ENCODE measurements at places on chromosomes 11 and 22.

DNA sequence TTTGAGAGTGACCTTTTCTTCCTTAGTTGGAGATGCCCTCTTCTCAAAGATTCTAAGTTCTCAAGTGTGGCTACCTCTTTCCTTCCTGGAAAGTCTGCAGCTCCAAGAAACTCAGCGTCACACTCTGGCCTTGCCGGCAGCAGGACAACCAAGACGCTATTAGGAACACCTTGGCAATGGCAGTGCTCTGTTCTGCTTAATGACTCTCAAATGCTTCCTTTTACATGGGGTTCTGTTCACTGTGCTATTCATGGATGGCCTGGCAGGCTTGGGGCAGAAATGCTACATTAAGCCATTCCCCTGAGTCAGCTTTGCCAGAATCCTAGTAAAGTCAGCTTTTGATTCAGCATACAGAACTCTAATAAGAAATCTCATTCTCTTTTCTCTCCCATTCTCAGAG lies 25.9 kb downstream of the LARGE2 start:
- no peak for DNase-seq

DNA sequence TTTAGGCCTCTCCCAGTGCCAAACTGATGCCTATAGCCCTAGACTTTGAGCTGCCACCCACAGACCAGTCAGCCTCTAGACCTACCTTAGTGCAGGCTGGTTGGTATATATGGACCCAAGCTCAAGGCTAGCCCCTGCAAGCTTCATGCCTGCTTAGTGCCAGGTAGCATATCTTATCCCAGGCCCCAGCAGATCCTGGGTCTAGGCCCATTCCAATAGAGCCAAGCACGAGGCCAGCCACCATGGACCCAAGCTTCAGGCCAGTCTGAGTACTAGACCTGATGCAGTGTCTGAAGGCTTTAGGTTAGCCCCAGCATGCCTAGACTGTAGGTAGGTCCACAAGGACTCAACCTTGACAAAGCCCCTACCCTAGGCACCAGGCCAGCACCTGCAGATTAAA lies 1081.7 kb downstream of the JRKL start:
- DNase-seq = no peak

DNA sequence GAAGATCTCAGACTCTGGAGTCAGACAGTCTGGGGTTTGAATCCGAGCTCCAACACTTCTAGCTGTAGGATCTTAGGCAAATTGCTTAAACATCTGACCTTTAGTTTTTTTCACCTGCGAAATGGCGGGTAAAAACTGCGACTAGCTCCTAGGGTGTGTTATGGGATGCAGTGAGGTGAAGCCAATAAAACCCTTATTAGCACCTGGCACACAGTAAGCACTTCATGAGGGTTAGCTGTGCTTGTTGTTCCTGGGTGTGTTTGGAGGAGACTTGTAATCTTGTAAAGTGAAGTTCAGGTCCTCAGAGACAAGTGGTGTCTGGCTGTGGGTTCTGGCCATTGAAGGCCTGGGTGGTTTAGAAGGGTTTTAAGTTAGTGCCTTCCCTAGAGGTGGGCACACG lies 68.9 kb downstream of the ZBTB16 start:
- DNase-seq = no peak

DNA sequence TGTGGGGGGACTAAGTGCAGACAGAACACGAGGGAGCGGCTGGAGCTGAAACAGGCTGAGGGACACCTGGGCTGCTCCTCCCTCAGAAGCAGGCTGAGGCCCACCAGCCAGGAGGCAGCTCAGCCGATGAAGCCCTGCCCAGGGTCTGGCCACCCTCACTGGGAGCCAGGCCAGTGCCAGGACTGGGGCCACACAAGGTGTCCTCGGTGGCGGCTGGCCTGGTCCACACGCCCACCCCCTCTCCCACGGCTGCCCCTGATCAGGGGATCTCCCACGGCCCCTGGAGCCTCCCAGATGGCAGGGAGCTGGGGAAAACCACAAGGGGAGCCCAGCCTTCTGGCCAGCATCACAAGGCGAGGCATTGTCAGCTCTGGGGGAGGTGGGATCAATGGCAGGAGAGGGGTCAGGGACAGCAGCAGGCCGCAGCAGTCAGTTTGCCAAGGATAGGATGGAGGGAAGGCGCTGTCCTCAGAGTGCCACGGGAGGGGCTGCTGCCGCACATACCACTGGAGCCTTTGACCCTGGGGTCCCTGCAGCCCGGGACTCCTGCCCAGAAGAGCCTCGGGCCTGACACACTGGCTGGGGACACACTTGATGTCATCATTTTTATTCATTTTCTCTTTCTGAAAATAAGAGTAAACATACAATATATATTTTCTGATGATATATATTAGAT lies 11.7 kb upstream of the RASL10A start:
- DNase-seq = no peak

DNA sequence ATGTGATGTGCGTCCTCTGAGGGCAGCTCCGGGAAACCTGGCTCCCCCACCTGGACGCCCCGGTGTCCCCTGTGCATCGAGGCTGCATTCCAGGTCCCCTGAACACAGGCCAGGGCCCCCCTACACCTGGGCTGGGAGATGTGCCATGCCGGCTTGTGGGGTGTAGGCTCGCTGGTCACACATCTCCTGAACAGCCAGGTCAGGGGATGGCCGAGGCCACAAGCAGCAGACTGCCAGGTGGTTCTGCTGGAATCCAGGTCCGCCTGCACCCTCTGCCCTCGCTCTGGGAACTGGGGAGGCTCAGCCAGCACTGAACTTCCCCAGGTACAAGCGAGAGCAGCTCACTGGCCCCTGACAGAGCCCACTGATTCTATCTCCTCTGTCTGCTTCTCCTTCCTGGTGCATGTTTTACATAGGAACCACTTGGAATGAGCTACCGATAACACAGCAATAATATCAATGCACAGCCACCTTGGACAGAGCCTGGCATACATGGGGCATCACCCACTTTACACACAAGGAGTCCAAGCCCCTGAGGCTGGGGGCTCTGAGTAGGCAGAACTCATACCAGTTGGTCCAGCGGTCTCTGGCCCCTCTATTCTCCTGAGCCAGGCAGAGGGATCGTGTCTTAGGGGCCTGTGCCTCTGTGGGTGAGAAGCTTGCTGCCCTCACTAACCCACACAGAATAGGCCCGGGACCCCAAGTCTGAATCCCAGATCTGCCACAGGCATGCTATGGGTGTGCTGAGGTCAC lies 46.8 kb downstream of the TBX1 start:
- no peak for DNase-seq

GRCh38 chr22:24482575-24482974 lies 12.6 kb upstream of the UPB1 start:
- peak; percentile 45 for DNase-seq

DNA sequence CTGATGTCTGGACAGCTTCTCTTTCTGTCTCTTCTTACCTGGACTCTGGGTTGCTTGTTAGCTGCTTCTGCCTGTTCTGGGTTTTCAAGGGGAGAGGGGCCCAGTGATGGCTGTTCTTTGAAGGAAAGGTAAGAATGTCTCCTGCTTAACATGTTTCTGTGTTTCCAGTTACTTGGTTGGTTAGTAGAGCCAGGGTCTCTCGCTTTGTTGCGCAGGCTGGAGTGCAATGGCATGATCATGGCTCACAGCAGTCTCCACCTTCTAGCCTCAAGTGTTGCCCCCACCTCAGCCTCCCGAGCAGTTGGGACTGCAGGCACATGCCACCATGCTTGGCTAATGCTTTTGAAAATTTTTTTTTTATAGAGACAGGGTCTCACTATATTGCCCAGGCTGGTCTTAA lies 126.6 kb downstream of the BCR start:
- DNase-seq = no peak

- peak; percentile 74 for DNase-seq
Observed at GRCh38 chr11:5605849-5606248, 9.4 kb downstream of the TRIM6 start.

DNA sequence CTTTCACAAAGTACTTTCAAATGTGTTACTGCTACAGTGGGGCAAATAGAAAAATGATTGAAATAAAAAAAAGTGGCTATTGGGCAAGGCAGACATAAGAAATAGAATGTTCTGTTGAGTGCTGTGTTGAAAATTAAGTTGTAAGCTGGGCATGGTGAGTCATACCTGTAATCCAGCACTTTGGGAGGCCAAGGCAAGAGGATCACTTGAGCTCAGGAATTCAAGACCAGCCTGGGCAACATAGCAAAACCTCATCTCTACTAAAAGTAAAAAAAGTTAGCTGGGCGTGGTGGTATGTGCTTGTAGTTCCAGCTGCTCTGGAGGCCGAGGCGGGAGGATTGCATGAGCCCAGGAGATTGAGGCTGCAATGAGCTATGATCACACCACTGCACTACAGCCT lies 26.9 kb upstream of the LDHA start:
- peak; percentile 6 for DNase-seq

DNA sequence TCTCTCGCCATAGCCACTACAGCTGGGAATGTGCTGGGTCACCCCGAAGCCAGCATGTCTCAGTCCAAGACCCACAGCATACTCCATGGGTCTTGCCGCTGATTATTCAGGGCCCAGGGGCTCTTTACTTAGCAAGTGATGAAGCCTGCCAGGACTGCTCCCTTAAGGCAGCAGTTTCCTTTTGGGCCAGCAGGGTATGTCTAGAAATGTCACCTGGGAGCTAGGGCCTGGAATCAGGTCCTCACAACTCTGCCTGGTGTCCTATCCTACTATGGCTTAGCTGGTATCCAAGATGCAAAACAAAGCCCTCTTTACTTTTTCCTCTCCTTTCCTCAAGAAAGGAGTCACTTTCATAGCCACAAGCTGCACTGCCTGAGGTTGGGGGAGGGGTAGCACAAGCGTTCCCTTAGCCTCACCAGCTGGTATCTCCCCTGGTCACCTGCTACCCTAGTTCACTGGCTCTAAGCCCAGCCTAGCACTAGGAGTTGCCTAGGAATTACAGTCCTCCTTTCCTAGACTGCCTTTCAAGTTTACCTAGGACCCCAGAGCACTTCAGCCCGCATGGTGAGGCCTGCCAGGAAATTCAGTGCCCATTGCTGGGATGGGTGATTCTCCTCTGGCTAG lies 22.6 kb upstream of the NCR3LG1 start:
- DNase-seq = no peak

DNA sequence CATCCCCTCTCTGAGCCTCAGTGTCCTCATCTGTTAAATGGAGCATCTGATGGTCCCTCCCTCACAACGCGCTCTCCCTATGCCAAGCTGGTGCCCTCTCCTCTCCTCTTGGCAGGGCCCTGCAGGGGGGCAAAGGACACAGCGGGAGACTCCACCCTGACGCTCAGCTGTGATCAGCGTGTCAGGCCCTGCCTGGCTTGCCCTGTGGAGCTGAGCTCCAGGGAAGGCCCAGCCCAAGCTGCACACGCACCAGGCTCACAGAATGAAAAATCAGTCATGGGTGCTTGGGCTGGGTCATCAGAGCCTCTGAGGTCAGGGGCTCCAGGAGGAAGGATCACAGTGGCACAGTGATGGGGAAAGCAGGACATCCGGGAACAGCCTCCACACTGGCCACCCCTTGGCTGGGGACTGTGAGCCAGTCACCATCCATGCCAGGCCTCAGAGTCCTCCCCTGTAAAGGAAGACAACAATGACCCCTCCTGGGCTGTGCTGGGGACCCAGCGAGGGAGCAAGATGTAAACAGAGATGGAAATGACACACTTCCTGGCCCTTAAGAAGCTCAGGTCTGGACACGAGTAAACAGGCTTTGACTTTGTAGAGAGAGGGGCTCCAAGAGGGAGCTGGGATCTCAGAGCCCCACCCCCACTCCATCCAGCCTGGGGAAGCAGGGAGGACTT lies 36.6 kb downstream of the RPL3 start:
- no peak for DNase-seq

DNA sequence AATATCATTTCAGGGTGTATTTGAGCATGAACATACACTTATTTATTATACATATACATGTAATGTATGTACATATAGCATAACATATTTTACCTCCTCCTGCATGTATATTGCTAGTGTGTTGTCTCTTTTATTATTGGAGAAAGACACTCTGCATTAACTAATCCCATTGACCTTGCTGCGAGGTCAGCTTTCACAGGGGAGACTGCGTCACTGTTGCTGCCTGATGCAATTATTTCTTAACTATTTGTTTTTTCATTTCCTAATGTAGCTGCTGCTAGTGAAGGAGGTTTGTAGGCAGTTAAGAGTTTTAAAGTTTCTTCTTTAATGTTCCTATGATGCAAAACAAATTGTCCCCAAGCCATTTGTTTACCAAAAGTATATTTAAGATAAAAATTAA lies 185.4 kb upstream of the CNTN5 start:
- peak; percentile 1 for DNase-seq

DNA sequence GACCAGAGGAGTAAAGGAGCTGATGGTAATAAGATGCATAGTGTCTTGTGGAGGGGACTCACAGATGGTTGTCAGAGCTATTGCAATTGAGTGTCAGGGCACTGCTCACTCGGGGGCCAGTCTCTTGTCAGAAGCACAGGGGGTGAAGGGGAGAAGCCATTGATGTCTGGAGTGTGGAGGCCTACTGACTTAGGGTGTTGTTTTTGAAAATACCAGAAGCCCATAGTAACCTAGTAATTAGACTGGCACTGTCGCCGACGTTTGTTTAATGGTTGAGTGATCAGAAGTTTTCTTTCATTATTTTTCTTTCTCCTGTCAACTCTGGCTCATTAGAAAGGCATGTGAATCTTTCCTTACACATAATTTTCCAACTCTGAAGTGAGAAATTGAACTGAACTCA lies 151.6 kb upstream of the TENM4 start:
- DNase-seq = no peak

GRCh38 chr22:49297286-49297870 lies 530.3 kb downstream of the BRD1 start:
- no peak for DNase-seq

GRCh38 chr11:123822032-123822431 lies 15.9 kb upstream of the OR6M1 start:
- DNase-seq = no peak

GRCh38 chr11:45872651-45873356 lies 12.6 kb upstream of the MAPK8IP1 start:
- DNase-seq = peak; percentile 41

GRCh38 chr11:28835317-28835716 lies 727.1 kb downstream of the METTL15 start:
- no peak for DNase-seq

GRCh38 chr11:70409871-70410270 lies 11.5 kb downstream of the CTTN start:
- DNase-seq = no peak

GRCh38 chr11:94305146-94305545 lies 766 bp downstream of the IZUMO1R start:
- no peak for DNase-seq

GRCh38 chr22:26588729-26589366 lies 1.1 kb downstream of the TPST2 start:
- no peak for DNase-seq

DNA sequence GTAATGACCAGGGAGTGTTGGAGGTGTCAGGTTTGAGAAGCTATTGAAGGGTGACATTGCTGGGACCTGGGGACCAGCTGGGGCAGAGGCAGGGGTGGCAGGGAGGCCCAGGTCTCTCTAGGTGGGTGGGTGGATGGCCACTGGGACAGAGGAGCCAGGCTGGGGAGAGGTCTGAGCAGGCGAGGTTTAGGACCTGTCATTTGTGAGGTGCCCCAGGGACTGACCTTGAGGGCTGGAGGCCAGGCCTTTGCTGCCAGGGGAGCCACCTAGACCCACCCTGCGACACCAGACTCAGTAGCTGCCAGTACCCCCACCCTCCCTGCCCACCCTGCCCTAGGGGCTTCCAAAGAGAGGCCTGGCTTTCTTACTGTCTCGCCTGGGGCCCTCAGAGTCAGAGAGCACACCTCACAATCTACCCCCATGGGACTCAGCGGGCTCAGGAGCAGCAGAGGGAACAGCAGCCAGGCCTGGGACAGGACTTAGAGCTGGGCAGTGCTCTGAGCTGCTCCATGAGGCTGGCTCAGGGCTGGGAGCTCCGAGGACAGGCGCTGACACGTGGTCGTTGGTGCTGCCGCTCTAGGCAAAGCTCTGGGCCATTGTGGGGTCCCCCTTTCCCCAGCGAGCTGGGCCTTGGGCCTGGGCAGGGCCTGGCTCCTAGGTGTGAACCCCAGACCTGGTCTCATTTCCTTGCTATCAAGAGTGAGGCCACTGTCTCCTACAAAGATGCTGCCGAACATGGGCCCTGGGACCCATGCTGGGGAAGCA lies 28.6 kb upstream of the PPARA start:
- no peak for DNase-seq
